ENCODE measurements at places on chromosomes 1 and 21.

DNA sequence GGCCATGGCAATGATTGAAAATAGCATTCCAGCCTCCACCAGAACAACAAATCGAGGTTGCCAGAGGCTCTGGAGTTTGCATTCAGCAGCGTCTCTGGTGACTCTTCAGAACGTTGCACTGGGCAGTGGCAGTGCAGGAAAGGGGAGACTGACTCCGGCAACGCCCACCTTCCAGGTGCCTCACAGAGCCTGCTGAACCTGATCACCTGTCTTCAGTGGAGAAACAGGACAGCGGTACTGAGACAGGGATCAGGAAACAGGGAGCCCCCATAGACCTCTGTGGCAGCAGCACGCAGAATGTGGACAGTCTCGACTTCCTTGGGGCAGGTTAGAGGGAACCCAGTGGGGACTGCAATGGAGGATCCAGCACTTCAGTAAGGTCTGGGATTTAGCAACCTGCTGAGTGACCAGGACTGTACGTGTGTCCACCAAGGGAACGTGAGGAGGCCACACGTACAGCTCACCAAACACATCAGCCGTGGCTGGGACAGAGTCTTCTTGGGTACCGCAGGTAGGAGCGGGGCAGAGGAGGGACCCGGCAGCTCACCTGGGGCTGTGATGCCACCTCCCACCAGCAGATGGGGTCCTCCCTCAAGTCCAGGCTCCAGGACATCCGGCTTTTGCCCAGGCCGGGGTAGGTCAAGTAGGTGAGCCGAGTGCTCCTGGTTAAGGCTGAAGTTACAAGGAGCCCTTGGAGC is 128.6 kb downstream of the PRDM2 start:
- DNase-seq: no peak

DNA sequence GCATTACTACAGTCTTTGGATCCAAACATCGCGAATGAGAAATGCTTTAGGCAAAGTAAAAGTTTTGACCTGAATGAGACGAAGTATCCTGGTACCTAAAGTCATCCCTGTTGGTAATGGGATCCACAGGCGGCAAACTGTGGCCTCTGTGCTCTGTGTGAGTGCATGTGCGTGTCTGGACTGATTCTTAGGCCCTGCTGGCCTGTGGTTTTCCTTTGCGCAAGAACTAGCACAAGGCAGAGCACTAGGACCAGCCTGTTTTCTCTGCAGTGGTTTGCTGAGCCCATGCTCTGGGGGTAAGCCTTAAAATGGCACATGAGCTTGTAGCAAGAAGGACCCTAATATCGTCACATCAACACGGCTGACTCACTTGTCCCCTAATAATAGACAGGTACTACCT is 251.2 kb downstream of the DSCAM start:
- DNase-seq: no peak

DNA sequence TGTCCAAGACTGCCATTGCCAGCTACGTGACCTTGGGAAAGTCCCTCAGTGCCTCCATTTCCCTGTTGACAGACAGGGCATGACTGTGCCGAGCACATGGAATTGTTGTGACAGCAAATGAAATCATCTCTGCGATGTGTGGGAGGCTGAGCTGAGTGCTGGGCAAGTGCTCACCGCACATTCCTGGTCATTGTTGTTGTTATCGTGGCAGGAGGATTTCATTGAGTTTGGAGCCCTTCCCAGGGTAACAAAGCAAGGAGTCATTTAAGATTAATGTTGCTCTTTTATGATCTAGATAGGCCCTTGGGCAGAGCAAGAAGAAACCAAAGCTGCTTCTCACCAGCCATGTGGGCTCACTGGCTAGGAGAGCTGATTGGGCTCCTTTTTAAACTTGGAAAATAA is 39.6 kb upstream of the ITPKB start:
- DNase-seq: no peak

DNA sequence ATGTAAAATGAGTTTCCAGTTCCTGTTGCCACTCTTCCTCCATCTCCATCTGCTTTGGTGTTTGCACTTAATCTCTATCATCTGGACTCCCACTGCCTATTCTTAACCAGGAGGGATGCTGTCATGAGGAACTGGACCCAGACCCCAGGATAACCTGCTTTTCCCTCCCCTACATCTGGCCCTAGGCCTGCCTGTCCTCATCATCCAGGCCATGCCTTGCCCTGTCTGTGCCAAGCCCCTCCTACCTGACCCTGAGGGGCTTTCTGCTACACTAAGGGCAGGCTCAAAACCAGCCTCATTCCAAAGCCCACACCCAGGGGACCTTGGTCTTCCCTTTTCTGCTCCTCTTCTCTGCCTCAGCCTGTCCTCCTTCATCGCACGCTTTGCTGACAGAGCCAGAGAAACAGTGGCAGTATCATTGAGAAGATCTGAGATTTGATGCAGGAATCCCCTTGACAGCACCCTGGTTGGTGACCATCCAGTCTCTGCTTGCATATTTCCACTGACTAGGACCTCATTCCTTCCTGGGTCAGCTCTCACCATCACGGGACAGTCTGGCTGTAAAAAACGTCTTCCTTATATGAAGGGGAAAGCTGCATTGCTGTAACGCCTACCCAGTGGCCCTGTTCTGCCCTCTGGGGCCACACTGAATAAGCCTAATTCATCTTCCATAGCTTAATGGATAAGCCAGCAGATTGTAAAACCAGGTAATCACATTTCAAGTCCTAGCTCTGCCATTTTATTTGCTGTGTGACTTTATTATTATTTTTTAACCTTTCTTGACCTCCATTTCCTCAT is 38.8 kb downstream of the PLXNA2 start:
- DNase-seq: no peak

DNA sequence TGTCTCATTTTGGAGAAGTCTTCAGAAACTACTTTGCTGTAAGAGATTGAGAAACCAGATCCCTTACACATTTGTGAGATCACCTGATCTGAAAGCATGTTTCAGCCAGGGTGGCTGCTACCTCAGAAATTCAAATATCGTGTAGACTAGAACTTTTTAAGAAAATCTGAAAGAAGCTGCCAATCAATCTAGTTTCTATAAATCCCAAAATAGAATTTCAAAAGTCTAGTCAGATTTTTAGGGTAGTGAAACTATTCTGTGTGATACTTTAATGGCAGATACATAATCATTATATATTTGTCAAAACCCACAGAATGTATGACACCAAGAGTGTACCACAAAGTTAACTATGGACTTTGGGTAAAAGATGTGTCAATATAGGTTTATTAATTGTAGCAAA is 79.9 kb upstream of the PLPPR5 start:
- no peak for DNase-seq
